ENCODE measurements at places on chromosomes 2 and 18. TPM values are rescaled to one million over a fixed set of nuclear protein-coding genes. Genes with fewer than 3 reads are reported as not detected.

The FN1 gene
- total RNA-seq = 18,337 TPM

The STK17B gene
- total RNA-seq = 16.7 TPM

The SERPINB11 gene
- not detected for total RNA-seq

The TMEM247 gene
- not detected for total RNA-seq

The UPP2 gene
- total RNA-seq = not detected

The CCDC141 gene
- total RNA-seq = not detected

The BBS5 gene
- total RNA-seq = 7.7 TPM

The GYPC gene
- total RNA-seq = 267 TPM

The DSC2 gene
- total RNA-seq = 3.7 TPM

The RAMP1 gene
- 18.0 TPM for total RNA-seq

The KIF1A gene
- under 0.01 TPM for total RNA-seq

The MAPK4 gene
- not detected for total RNA-seq

The PLEKHM3 gene
- total RNA-seq = 4.9 TPM

The HMSD gene
- not detected for total RNA-seq

The SPATA3 gene
- total RNA-seq = not detected

The USP40 gene
- 17.5 TPM for total RNA-seq

The GCG gene
- not detected for total RNA-seq

The FAP gene
- 62.3 TPM for total RNA-seq
